ENCODE measurements at places on chromosomes 3 and 15.

DNA sequence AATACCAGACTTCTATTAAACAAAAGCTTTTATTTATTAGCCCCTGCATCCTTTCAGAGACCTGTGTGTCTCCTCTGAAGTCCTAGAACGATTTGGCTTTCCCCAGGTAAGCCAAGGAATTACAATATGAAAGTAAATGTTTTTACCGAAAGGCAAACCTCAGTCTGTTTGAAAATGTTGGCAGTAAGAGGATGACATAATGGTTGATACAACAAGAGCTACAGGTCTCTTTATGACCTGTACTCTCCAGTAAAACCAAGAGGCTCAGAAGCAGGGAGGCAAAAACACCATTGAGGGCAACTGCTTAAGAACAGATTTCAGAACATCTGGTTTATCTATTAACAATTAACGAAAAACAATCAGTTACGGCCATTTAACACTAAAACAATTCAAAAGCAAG is 107.8 kb downstream of the ADAM10 start:
- no peak for DNase-seq

DNA sequence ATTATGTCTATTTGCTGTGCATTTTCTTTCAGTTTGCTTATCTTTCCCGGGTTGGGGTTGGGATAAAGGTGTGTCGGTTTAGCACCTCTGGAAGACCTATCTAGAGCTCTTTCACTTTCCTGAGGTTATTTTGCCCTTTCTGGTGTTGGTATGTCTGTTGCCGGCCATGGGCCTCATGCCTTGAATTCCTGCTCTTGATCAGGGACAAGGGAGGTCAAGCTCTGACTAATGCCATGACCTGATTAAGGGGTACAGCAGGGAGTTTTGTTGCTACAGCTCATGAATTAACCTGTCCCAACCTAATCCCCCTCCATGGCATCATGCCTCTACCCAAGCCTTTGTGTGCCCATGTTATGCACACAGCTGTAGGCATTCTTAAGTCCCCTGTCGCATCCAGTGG is 70.5 kb upstream of the GOLGA6B start:
- DNase-seq: no peak

- DNase-seq: no peak
Observed at GRCh38 chr3:3603351-3603750, 195.9 kb upstream of the LRRN1 start.

- DNase-seq: no peak
Observed at GRCh38 chr3:132242790-132243189, 74.4 kb upstream of the ACP3 start.

DNA sequence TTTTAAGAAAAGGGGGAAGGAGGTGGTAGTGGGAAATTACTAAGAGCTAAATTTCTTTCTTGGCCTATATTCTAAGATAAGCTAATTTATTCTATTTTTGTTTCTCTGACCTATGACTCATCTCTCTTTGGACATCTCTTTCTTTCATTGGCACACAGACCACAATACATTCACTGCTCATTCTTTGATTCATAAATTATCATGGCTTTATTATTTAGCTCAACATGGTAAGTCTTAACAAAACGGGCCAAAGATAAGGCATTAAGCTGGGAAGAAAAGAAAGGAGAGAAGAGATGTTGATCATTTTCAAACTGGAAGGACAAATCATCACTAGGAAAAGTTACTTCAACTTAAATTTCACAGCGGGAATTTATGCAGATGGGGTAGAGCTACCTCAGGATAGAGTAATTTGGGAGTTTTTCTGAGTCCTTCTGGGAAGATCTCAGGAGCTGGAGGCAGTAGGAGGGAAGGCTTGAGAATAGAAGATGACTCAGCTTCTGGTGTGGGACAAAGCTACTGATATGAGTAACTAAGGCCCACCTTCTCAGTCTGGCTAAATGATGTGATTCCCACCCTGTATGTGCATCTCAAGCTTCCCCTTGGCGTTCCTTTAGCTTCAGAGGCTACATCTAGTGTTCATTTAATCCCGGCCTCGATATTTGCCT is 7.5 kb upstream of the ALCAM start:
- DNase-seq: no peak

DNA sequence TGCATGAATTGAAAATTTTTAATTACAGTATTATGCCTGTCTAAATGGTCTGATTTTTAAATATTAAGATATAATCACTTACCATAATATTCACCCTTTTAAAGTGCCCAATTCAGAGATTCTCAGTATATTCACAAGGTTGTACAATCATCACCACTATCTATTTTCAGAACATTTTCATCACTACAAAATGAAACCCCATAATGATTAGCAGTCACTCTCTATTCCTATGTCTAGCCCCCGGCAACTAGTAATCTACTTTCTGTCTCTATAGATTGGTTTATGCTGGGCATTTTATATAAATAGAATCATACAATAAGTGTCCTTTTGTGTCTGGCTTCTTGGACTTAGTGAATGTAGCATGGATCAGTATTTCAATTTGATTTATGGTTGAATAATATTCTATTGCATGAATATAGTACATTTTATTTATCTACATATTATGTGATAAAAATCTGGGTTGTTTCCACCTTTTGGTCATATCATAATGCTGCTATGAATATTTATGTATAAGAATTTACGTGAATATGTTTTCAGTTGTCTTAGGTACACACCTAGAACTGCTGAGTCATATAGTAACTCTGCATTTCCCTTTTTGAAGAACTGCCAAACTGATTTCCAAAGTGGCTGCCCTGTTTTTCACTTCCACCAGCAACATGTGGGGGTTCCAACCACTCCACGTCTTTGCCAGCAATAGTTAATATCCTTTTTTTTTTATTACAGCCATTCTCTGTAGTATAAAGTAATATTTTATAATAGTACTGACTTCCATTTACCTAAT is 485.7 kb upstream of the ZNF385D start:
- no peak for DNase-seq

Data from activated T-helper 1 cell treated with anti-CD3 and anti-CD28 coated beads, Interleukin-2, amount 50 U/mL, for 16 hours (primary cell).